Fibroblast of upper back skin (primary cell): ENCODE measurements at places on chromosomes 4 and X.
A peak's percentile ranks its signal among the peaks of the same experiment; 100 is the strongest.

DNA sequence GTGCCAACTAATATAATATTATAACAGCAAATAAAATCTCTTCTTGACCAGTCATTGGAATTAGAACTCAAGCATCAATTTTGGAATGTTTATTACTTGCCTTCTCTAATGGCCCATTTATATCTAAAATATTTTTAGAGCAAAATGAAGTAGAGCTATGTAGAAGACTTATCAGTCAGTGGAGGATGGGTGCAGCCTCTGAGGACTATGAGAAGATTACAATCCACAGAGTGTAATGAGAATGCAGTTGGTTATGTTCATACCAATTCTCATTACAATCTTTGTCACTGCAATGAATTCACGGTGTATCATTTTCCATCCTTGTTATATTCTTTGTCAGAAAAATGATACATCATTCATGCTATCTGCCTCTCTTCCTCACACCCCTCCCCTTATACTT lies 878.1 kb downstream of the CENPC start:
- no peak for DNase-seq

DNA sequence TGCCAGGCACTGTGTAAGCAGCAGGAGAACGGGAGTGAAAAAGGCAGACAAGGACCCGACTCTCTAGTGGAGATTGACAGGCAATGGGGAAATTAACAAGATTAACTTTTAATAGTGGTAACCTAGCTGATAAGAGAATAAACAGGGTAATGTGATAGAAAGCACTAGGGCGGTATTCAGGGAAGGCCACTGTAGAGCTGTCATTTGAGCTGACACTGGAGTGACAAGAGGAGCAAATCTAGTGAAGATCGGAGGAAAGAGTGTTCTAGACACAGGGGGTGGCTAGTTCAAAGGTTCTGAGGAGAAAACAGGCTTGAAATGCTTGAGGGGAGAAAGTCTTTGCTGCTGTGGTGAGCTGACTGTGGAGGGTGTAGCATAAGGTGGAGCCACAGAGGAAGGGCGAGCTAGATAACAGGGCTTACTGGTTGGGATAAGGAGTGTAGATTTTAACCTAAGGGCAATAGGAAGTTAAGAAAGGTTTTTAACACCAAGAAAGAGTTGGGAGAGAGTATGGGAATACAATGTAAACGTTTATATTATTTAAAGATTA lies 122.8 kb downstream of the SLC10A7 start:
- DNase-seq, result no peak

GRCh38 chr4:64341711-64342110 lies 67.5 kb downstream of the TECRL start:
- DNase-seq, result no peak

DNA sequence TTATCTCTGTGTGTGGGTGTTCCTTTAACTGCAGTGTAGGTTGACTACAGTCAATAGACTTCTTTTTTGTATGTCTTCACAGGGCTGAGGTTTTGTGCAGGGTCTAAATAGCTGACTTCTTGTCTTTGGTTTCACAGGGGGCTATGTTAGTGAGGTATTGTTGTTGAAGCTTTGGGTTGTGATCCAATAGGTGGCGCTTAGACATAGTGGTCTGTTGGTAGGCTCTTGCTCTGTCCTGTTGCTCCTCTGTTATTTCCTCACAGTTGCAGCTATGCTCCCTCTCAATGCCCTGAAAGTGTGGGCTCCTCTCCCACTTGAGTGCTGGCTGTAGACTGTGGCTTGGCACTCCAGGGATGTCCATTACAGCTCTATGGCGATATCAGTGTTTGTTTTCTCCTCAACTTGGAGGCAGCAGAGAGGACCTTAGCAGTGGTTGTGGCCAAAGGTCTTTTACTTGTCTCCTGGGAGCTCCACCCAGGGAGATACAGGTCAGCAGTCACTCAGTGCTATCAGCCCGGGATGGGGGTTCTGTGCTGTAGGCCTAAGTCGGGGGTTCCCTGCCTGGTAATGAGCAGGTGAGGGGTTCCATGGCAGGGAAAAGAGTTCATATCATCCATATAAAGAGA lies 14.0 kb downstream of the POF1B start:
- DNase-seq, result no peak

DNA sequence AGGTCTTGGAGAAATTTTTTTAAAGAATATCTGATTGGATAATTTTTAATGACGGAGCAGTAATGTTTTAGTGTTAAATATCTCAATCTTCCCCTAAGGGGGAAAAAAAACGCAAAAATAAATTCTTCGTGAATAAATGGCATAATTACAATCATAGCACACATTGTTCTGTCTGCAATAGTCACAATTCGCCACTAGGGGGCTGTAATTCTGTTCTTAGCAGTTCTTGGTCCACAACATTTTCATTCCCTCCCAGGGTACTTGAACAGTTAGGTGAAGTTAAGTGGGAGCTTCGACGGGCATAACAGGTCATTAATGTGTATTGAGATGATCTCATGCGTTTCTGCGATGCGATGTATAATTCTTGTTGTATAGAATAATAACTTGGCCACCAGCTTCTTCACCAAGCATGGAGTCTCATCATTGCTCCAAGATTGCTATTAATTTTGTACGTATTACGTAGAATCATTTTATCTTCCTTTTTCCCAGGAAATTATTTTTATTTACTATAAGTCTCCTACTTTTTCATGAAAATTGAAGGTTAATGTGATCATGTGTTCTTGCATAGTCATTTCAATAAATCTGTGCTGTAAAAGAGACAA lies 27.2 kb downstream of the HTR2C start:
- DNase-seq, result peak; percentile 18

GRCh38 chr4:118883861-118884260 lies 4.8 kb upstream of the SYNPO2 start:
- DNase-seq, result no peak

DNA sequence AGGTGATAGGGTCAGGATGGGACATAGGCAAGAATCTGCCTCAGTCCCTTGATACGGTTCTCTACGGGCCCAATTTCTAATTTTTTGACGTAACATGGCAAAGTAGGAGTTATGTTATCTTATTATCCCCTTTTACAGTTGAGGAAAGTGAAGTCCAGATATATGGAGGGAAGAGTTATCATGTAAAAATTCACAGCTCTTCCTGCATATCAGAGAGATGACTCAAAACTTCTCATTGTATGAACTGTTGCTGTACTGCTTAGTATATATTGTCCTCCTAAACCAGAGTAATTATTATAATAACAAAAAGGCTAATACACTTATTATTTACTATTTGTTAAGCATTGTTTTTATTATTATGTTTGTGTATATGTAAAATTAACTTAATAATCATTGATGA lies 260.5 kb upstream of the IGFBP7 start:
- DNase-seq, result no peak

- no peak for DNase-seq
Observed at GRCh38 chr4:100588076-100588475, 70.3 kb upstream of the EMCN start.

DNA sequence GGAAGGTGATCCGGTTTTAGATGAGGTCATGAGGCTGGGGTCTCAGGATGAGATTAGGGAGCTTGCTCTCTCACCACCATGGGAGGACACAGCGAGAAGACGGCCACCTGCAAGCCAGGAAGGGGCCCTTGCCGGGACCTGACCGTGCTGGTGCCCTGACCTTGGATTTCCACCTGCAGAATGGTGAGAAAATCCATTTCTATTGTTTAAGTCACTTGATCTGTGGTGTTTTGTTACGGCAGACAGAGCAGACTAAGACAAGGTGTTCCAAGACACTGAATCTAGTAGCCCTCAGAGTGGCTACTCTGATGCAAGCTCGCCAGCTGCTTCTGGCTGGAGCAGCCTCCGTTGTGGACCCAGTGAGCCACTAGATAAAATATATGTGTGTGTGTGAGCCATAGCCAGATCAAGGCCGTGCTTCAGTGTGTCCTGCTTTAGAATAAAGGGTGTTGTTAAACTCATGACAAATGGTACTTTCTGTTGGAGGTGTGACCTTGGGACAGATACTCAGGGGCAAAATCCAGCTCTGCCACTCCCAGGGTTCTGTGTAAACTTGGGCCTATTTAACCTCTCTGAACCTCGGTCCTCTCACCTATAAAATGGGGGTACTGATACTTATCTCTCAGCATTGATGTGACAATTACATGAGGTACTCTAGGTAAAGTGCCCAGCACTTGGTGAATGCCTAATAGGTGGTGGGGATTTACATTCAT lies 67.9 kb upstream of the STX18 start:
- no peak for DNase-seq

DNA sequence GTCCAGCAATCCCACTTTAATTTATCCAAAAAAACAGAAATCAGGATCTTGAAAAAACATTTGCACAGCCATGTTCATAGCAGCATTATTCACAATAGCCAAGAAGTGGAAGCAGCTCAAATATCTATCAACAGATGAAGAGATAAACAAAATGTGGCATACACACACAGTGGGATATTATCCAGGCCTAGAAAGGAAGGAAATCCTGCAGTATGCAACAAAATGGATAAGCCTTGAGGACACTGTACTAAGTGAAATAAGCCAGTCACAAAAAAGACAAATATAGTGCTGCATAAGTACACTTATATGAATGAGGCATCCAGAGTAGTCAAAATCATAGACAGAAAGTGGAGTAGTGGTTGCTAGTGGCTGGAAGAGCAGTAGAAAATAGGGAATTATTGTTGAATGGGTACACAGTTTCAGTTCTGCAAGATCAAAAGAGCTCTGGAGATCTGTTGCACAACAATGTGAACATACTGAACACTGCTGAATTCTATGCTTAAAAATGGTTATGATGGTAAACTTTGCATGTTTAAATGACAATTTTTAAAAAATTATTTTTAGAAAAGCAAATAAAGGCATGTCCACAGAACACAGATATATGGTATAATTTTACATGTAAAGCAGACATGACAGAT lies 25.6 kb downstream of the CHM start:
- no peak for DNase-seq

DNA sequence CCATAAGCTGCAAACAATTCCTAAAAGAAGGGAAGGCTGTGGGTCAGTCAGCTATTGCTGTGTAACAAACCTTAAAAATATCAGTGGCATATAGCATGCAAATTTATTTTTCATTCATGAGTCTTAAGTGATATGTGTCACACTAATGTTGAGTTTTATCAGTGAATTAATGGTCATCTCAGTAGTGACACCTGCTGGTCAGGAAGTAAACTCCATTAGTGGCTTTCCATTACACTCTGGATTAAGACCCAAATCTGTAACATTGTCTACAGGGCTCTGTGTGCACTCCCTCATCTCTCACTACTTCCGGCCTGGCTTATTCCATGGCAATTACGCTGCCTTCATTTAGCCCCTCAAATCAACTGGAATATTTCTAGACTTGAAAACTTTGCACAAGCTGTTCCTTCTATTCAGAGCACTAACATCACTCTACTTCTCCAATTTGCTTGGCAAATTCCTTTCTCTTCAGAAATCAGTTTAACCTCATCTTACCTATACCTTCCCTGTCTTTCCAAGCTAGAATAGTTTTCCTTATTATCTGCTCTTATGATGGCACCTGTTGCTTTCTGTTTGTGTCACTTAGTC lies 217.3 kb upstream of the TAPT1 start:
- peak; percentile 46 for DNase-seq

DNA sequence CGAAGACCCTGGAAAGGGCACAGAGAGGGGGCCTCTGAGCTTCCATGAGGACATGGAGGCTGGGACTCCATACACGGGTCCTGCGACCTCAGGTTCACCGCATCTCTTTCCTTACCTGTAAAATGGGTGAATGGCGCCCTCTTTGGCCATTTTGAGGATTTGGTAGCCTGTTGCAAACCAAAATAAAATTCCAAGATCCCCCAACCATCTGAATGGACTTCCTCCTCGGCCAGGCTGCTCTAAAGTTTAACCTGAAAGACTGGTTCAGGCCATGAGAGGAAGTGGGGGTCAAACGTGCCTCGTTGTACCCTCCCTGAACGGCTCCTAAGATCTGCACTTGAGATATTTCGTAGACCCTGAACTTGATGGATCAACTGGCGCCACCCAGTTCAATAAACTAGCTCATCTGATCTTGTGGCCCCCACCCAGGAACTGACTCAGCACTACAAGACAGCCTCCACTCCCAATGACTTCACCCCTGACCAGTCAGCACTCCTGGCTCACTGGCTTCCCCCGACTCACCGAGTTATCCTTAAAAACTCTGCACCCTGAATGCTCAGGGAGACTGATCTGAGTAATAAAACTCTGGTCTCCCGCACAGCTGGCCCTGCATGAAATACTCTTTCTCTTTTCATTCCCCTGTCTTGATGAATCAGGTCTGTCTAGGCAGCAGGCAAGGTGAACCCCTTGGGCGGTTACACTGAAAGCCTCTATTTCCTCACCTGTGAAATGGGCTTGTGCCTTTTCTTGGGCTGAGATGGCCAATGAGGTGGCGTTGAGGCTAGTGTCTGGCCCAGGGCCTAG lies 32.9 kb upstream of the GPR78 start:
- peak; percentile 50 for DNase-seq

GRCh38 chrX:113868711-113869110 lies 715.2 kb upstream of the HTR2C start:
- no peak for DNase-seq

GRCh38 chrX:10783451-10783995 lies 163.1 kb upstream of the MID1 start:
- DNase-seq, result no peak

DNA sequence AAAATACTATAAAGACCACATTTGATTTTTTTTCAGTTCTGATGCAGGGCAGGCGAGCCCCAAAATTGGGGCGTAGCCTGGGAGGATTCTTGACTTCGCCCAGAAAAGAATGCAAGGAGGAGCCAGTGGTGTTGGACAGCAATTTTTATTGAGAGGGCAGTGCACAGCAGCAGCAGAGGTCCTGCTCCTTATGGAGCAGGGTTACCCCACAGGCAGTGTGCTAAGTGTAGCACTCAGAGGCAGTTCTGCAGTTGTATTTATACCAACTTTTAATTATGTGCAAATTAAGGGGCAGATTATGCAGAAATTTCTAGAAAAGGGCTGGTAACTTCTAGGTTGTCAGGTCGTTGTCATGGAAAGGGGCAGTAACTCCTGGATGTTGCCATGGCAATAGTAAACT lies 69.9 kb downstream of the GASK1B start:
- no peak for DNase-seq

- peak; percentile 2 for DNase-seq
Observed at GRCh38 chr4:96194993-96195392, 355.1 kb downstream of the PDHA2 start.

GRCh38 chrX:79365591-79365990 lies 1.5 kb downstream of the ITM2A start:
- DNase-seq, result no peak
